ENCODE measurements at places on chromosomes 3 and 15.

GRCh38 chr3:38561746-38562466, 65.8 kb downstream of the EXOG start:
- no peak for DNase-seq

DNA sequence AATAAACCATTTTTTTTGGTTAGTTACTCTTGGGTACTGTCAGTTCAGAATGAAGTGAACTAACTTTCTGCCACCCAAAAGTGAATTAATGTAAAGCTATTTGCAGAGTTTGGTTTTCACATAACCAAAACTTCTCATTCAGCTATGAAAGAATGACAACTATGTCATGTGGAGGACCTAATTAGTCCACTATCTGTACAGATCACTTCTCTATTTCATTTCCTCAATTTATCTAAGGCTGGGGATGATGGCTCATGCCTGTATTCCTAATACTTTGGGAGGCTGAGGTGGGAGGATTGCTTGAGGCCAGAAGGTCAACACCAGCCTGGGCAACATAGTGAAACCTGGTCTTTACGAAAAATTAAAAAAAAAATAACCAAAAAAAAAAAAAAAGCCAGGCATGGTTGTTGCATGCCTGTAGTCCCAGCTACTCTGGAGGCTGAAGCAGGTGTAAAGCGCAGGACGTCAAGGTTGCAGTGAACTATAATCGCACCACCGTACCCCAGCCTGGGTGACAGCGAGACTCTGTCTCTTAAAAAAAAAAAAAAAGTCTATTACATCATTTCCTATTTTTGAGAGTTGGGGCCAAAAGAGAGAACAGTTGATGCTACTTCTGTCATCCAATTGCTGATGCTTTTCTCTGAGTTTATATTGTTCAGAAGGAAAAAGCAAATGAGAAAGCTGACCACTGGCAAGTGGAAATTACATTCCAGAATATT, 8.7 kb downstream of the HYPK start:
- DNase-seq = no peak

DNA sequence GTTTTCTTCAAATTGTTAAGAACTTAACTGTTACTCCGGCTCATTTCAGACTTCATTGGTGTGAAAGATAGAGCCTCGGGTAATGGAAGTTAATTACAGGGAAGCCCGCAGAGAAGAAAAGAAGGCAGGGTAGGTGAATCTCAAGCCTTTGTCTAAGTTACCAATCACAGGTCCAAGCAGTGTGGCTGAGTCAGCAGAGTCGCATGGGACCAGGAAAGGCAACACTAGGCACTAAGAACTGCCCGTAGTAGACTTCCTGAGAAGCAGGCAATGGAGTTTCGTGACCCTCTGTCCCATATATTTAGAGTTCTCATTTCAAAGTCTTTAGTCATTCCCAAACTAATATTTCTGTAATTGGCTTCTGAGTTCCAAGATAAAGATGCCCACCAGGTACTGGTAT, 122.9 kb upstream of the STT3B start:
- no peak for DNase-seq

GRCh38 chr15:22808761-22809280, 22.4 kb downstream of the NIPA1 start:
- DNase-seq = no peak

- DNase-seq = no peak
Measured at GRCh38 chr3:152524198-152525140, 255.7 kb downstream of the MBNL1 start.

- DNase-seq = no peak
Measured at GRCh38 chr15:61070111-61070901, 158.8 kb downstream of the RORA start.

DNA sequence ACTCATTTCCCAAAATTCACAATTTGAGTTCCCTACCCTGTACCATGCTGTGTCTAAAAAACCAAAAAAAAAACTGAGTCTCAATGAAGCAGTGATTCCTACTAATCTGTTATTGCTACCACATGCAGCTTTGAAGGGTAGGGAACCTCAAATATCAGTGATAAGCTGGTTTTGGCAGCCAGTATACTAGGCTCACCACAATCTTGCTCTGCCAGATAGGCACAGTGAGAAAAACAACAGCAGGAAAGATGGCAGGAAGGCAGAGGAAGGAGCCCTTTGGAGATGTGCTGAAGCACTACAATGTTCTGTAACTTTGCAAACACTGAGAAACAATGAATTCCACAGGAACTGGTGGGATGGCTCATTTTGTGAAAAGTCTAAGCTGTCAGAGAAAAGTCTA, 96.9 kb upstream of the UBP1 start:
- DNase-seq = no peak

- no peak for DNase-seq
Measured at GRCh38 chr15:29115093-29115991, 154.3 kb downstream of the NSMCE3 start.
